ENCODE measurements at places on chromosomes 2 and 18.

GRCh38 chr2:179861416-179862067, at the start of gene ZNF385B:
Gene ZNF385B (minus strand): TSS chr2:179861612.
- no peak for DNase-seq

DNA sequence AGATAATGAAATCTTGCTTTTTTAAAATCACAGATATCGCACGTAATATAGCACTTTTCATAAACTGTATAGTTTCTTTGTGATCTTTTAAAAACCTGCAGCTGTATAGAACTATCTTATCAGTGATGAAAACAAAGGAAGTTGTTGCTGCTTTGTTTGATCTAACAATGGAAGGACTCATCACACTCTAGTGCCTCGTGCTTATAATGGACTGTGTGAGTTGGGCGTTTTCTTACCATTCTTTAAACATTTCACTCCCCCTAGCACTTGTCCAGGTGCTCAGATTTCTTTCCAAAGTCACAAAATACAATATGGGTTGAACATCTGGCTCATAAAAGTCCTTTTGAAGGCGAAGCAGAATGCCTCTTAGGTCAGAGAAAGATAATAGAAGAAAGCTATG, 94.8 kb upstream of the SPATS2L start:
- DNase-seq, result no peak

DNA sequence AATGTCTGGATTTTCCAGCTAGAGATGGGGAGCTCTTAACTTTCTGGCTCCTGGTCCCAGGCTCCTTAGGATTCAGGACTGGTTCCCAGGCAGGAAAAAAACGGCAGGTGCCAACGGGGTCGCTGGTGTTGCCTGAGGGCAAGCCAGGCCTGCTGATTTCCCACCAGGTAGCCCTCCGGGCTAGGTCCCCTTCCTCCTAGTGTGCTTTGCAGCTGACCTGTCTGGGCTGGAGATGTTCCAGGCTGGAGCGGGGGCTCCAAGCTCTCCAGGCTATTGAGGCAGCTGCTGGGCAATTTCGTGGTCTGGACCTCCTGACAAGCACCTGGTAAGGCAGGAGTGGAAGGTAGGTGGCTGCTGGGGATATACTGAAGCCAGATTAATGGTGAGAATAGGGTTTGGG, 2.0 kb upstream of the MRPL53 start:
- no peak for DNase-seq

DNA sequence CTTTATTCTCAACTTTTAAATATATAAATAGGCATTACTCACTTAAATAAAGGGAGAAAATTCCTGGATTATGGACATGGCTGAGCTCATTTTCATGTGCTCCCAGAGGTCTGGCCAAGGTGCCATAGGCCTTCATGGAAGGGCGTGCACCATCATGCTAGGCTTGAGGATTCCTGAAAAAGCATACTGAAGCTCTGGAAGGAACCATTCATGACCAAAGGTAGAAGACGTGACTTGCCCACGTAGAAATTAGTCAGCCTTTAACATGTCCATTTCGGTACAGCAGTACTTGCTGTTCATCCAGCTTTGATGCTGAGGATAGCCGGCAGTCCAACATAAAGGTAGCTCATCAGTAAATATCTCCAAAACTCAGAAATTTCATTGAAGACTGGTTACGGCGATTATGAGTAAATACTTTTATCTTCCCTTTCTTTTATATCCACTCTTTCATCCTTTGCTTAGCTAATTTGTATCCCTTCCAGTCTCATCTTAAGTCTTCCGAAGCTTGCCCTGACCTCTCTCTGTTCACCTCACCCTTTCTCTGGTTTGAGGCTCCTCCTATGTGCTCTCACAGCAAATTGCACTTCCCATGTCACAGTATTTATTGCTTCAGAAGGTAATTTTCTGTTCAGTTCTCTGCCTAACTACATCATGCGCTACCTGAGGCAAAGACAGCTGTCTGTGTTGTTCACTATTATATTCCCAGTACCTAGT, 32.3 kb upstream of the ASNSD1 start:
- no peak for DNase-seq

DNA sequence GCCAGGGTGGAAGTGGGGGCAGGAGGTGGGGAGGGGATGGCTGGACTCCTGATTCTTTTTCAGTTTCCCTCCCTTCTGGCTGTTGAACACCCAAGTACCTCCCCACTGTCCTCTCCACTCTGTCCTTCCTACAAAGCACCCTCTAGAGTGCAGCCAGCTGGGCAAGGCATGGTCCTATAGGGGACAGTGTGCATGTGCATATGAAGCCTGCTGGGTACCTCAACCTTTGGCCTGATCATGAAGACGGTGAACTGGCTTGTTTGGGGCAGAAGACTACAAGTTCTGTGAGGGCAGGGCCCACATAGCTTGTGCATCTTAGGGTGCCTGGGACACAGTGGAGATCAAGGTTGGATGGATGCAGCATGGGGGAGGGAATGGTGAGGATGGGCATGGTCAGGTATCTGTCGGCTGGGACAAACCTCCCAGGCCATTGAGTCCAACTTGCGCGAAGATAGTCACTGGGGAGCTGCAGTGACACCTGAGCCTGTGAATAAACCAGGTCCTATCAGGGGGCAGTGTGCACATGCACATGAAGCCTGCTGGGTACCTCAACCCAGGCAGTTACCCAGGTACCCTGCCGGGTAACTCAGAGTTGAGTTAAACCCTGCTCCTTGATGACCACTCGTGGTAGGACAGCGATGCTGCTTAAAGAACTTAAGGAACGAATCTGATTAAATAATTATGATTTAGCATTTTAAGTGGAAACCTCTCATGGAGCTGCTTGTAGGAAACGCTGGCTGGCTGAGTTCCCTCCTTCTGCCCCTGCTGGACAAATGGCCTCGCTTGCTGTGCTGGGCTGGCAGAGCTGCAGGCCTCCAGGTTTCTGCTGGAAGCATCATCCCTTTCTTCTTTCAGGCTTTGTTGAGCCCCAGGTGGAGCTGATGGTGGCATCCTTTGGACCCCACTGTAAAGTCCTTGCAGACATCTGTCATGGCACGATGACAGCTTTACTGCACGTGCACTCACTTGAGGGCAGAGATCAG, 84.0 kb downstream of the POLR1A start:
- DNase-seq, result no peak

GRCh38 chr2:231152800-231153557, 28.1 kb upstream of the HTR2B start:
- DNase-seq, result no peak
